ENCODE measurements at places on chromosomes 5 and 9. TPM values are rescaled to one million over a fixed set of nuclear protein-coding genes. Genes with fewer than 3 reads are reported as not detected.

The IFNA13 gene
- total RNA-seq, result not detected

The FOXD4L5 gene
- total RNA-seq, result 0.42 TPM

The PCSK5 gene
- 4.8 TPM for total RNA-seq

DNA sequence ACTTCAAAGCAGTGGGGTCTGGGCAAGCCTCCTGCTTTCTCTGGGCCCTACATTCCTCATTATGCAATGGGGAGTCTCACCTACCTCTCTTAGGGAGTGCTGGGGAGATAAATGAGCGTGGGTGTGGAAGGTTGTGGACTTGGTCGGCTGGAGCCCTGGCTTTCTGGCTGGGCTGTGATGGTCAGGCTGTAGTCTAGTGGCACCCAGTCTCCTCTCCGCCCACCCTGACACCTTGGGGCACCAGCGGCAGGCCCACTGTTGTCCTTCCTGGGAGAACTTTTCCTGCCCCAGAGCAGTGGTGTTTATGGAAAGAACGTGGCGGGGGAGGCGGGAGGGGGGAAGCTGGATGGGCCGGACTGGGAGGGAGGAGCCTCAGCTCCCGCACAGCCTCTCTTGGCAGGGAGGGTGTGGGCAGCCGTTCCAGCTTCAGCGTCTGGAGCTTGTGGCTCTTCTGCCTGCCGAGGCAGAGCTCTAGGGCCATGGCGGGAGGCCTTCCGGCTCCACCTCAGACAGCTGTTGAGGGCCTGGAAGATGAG lies 4.1 kb downstream of the PTGS1 start:
- H3K4me3 ChIP-seq, result no peak overlapping the region
- no peak overlapping the region for H3K27ac ChIP-seq
- H3K27me3 ChIP-seq, result no peaks in the 10 kb centered on the region
- no peaks in the 10 kb centered on the region for H3K36me3 ChIP-seq
- H3K4me1 ChIP-seq, result peaks cover 38% of the 10 kb centered on the region

The SCGB3A2 gene
- total RNA-seq, result not detected

The OBP2A gene
- not detected for total RNA-seq

DNA sequence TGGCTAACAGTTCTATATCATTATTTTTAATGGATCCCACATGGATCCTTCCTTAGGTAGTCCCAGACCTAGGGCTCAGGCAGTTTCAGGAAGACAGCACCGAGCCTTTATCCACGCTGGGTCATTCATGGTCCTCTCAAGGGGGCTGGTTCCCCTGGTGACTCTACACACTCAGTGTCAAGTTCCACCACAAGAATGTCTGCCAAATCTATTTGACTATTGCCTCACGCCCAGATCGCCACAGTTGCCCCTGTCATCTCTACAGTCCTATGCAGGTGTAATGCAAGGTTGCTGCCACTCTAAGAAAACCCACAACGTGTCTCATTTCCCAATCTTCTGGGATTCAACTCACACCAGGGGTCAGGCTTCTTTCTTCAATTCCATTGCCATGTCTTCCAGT lies 8.0 kb upstream of the ZNF366 start:
- H3K27me3 ChIP-seq, result no peaks in the 10 kb centered on the region
- no peaks in the 10 kb centered on the region for H3K36me3 ChIP-seq

The FAM78A gene
- total RNA-seq, result 26.6 TPM

GRCh38 chr5:111142932-111143331 lies 50.8 kb downstream of the WDR36 start:
- H3K27me3 ChIP-seq, result no peaks in the 10 kb centered on the region
- DNase-seq, result peak; percentile 41
- H3K27ac ChIP-seq, result no peak overlapping the region
- H3K4me3 ChIP-seq, result no peak overlapping the region
- H3K4me1 ChIP-seq, result peaks cover 8% of the 10 kb centered on the region

- H3K36me3 ChIP-seq, result no peaks in the 10 kb centered on the region
- no peak overlapping the region for H3K27ac ChIP-seq
- H3K4me1 ChIP-seq, result no peaks in the 10 kb centered on the region
- no peak for DNase-seq
- H3K4me3 ChIP-seq, result no peak overlapping the region
These were observed 589.9 kb downstream of the DNAH5 start for GRCh38 chr5:13354611-13355010.

- H3K27me3 ChIP-seq, result no peaks in the 10 kb centered on the region
- no peaks in the 10 kb centered on the region for H3K4me1 ChIP-seq
- DNase-seq, result no peak
- no peaks in the 10 kb centered on the region for H3K36me3 ChIP-seq
- no peak overlapping the region for H3K4me3 ChIP-seq
These were observed 24.6 kb upstream of the IFNB1 start for GRCh38 chr9:21102305-21102704.

The OR1J2 gene
- total RNA-seq, result not detected

GRCh38 chr9:89505911-89506310 lies 8.0 kb upstream of the SEMA4D start:
- no peaks in the 10 kb centered on the region for H3K4me1 ChIP-seq
- H3K27ac ChIP-seq, result no peak overlapping the region
- peaks cover 4% of the 10 kb centered on the region for H3K27me3 ChIP-seq
- H3K4me3 ChIP-seq, result no peak overlapping the region

The RNF208 gene
- 4.8 TPM for total RNA-seq

DNA sequence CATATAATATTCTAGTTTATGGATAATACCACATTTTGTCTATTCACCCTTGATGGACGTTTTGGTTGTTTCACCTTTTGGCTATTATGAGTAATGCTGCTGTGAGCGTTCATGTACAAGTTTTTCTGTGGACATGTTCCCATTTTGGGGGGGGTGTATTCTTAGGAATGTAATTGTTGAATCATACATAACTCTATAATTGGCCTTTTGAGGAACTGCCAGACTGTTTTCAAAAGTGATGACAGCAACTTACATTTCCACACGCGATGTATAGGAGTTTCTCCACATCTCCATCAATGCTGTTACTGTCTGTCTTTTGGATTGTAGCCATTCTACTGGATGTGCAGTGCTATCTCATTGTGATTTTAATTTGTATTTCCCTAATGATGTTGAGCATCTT lies 69.8 kb downstream of the SLC46A2 start:
- no peaks in the 10 kb centered on the region for H3K4me1 ChIP-seq
- H3K4me3 ChIP-seq, result no peak overlapping the region
- H3K27me3 ChIP-seq, result no peaks in the 10 kb centered on the region

The PCDHB15 gene
- total RNA-seq, result 0.55 TPM

GRCh38 chr9:89781838-89782540 lies 177.2 kb downstream of the GADD45G start:
- no peak overlapping the region for H3K4me3 ChIP-seq
- no peak overlapping the region for H3K27ac ChIP-seq
- peaks cover 2% of the 10 kb centered on the region for H3K27me3 ChIP-seq

- H3K4me3 ChIP-seq, result no peak overlapping the region
- peak overlapping the region; percentile 52 for H3K27ac ChIP-seq
- no peaks in the 10 kb centered on the region for H3K27me3 ChIP-seq
- peaks cover 31% of the 10 kb centered on the region for H3K4me1 ChIP-seq
- DNase-seq, result peak; percentile 65
These were observed 104.7 kb downstream of the EFNA5 start for GRCh38 chr5:107565791-107566767.

DNA sequence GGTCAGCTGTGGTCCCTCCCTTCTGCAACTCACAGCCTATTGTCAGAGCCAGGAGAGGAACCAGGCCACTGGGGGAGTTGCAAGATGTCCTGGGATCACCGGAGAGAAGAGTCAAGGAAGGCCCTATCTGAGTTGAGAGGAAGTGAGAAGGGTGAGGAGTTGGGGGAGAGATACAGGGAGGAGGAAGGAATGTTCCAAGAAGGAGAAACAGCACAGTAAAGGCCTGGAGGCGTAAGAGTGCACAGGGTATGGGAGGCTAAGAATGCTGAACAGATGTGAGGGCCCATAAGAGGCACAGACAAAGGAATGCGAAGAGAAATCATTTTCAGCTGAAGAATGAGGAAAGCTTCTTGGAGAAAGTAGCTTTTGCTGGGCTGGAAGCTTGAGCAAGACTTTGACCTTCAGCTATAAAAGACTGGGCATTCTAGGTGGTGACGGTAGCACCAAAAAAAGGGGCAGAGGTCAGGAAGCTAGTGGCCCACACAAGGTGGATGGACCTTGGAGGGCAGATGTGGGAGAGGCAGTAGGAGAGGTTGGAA lies 21.6 kb upstream of the CSF1R start:
- H3K36me3 ChIP-seq, result no peaks in the 10 kb centered on the region
- H3K4me1 ChIP-seq, result no peaks in the 10 kb centered on the region
- H3K27ac ChIP-seq, result no peak overlapping the region

- H3K27me3 ChIP-seq, result peaks cover 6% of the 10 kb centered on the region
- no peak overlapping the region for H3K4me3 ChIP-seq
- no peaks in the 10 kb centered on the region for H3K36me3 ChIP-seq
- DNase-seq, result no peak
- no peak overlapping the region for H3K27ac ChIP-seq
These were observed 4.1 kb downstream of the PCSK5 start for GRCh38 chr9:75894566-75894965.

The GABBR2 gene
- 9.2 TPM for total RNA-seq

The PCDHGA7 gene
- 1.5 TPM for total RNA-seq

DNA sequence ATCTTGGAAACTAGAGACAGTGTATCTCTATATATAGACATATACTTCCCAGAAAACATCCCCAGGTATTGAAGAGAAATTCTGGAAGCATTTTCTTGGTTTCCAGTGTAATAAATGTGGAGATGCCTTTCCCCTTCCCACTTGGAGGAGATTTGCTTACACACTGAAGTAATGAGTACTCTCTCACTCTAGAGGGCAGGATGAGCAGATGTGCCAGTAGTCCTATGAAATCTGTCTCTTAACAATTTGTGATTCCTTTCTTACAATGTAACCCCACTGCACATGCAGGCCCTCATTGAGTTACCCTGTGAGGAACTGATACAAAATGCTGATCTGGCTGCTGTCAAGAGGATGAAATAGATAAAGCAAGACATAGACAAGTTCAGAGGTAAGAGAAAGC lies 567.2 kb downstream of the SLCO4C1 start:
- no peaks in the 10 kb centered on the region for H3K36me3 ChIP-seq
- H3K27ac ChIP-seq, result no peak overlapping the region
- no peak for DNase-seq

GRCh38 chr9:112301420-112301819 lies 32.0 kb downstream of the PTBP3 start:
- H3K27ac ChIP-seq, result no peak overlapping the region
- peaks cover 12% of the 10 kb centered on the region for H3K4me1 ChIP-seq
- no peaks in the 10 kb centered on the region for H3K36me3 ChIP-seq
- H3K27me3 ChIP-seq, result no peaks in the 10 kb centered on the region
- no peak overlapping the region for H3K4me3 ChIP-seq

The EQTN gene
- not detected for total RNA-seq

The CRB2 gene
- total RNA-seq, result not detected

The SPINK7 gene
- total RNA-seq, result not detected

DNA sequence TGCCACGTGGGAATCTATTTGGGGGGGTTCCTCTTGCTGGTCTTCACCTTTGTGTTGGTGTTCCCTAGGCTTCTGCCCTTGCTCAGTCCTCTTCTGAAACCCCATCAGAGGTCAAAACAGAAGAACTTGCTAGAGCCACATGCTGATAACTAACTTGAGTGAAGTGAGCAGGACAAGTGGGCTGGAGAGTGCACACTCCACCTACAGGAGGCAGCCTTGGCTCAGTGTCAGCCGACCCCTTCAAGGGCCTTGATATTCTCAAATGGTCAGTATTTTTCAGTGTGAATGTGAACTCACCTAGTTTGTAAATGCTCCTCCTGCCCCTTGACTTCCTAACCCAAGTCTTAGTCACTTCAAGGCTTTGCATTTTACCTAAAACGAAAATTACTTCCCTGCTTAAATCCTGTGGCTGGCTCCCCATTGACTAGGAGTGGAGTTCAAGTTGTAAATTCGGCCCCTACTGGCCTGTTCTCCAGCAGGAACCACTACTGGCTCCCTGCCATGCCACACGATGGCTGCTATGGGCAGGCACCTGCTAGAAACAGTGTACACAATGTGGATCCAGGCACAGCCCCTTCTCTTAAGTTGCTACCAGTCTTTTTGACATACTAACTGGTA lies 3.6 kb upstream of the SLC1A3 start:
- H3K27me3 ChIP-seq, result peaks cover 13% of the 10 kb centered on the region
- DNase-seq, result no peak
- no peaks in the 10 kb centered on the region for H3K36me3 ChIP-seq
- peaks cover 6% of the 10 kb centered on the region for H3K4me1 ChIP-seq
- no peak overlapping the region for H3K4me3 ChIP-seq
- H3K27ac ChIP-seq, result no peak overlapping the region

The CDO1 gene
- total RNA-seq, result 1.7 TPM

The JAKMIP2 gene
- total RNA-seq, result not detected

DNA sequence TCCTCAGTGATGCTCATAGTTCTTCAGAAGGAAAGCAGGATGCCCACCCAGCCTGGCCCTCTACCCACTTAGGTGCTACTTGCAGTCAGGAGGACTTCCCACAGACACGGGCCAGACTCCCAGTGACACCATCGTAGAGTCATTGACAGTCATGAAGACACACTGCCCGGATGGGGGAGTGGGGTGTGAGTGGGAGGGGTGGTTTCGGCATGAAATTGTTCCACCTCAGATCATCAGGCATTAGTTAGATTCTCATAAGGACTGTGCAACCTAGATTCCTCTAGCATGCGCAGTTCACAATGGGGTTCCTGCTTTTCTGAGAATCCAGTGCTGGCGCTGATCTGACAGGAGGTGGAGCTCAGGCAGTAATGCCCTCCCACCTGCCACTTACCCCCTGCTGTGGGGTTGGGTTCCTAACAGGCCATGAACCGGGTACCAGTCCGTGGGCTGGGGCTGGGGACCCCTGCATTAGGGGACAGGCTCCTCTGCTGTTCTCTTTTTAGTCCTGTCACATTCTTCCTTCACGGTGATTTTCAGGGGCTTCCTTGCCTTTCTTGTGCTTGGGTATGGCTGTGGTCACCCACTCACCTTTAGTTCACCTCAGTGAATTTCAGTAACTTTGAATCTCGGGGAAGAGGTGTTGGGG lies 88.2 kb upstream of the ANKRD55 start:
- H3K4me3 ChIP-seq, result no peak overlapping the region
- H3K4me1 ChIP-seq, result peaks cover 4% of the 10 kb centered on the region
- no peaks in the 10 kb centered on the region for H3K36me3 ChIP-seq
- no peaks in the 10 kb centered on the region for H3K27me3 ChIP-seq
- no peak overlapping the region for H3K27ac ChIP-seq
- DNase-seq, result no peak

DNA sequence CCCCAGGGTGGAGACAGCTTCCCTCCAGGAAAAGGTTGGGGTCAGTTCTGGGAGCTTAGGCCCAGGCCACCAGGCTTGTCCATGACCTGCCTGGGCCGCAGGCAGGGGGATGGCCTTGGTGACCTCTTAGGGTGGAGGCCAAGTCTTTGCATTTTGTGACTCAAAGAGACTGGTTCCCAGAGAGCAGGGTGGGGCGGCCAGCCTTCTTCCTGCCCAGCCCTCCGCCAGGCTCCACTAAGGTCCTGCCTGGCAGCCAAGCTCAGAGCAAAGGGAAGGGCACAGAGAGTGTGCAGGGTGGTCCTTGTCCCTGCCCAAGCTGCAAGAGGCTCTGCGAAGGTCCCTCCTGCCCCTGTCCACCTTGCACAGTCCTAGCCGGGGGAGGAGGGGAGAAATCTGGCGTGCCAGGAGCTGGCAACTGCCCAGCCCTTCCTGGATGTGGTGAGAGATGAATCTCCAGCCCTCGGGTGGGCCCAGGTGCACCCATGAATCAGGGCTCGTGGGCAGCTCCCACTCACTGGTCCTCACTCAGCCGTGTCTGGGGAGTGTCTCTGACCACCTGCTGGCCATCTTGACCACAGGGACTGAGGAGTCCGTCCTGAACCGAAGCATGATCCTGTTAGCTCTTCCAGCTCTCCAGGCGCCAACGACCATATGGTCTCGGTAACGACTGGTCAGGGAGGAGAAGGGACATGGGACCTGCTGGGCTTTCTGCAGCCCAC lies 2.3 kb upstream of the PTGDS start:
- H3K27ac ChIP-seq, result no peak overlapping the region
- no peaks in the 10 kb centered on the region for H3K27me3 ChIP-seq
- H3K4me3 ChIP-seq, result no peak overlapping the region
- DNase-seq, result no peak
- H3K36me3 ChIP-seq, result no peaks in the 10 kb centered on the region

The CFAP157 gene
- total RNA-seq, result not detected

The GLDC gene
- 2.6 TPM for total RNA-seq

Data from endothelial cell of umbilical vein (primary cell).